ENCODE measurements at places on chromosomes 2 and 18. TPM values are rescaled to one million over a fixed set of nuclear protein-coding genes. Genes with fewer than 3 reads are reported as not detected.

- no peak for DNase-seq
These were observed 41.4 kb downstream of the FOSL2 start for GRCh38 chr2:28433935-28434599.

DNA sequence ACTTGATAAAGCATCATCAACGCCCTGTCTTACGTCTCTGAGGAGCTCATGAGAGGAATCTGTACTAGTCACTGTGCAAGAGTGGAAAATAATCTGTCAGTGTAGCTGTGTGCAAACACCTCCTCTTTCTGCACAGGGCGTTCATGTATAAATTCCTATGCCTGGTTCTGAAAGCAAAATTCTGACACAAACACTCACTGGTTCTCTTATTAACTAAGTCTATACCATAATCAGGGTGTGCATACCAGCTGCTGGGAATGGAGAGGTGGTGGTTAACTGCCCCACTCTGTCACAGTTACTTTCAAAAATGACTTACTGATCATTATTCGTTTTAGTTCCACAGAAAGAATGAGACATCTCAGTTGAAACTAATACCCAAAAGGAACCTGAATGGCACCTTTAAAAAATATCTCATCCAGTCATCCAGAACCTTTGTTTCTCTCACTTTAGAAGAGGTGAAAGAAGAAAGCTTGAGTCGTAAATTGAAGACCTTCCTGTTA lies 35.7 kb downstream of the STK39 start:
- no peak for DNase-seq

DNA sequence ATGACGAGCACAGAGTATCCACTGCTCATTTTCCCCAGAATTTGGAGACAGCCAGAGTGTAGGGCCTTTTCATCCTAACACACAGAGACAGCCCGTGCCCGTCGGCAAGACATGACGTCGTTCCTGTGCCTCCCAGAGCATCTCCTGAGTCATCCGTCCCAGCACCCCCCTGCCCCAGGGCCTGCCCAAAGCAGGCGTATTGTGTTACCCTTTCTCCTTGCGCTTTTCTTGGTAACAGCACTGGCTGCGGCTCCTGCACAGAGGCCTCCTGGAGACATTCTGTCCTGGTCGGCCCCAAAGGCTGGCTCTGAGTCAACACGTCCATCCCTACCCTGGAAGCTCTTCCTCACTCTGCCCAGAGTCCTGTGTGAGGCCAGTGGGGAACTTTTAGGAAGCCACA lies 217.1 kb downstream of the KLHL29 start:
- peak; percentile 77 for DNase-seq

GRCh38 chr2:237165405-237166276 lies 80.0 kb downstream of the COPS8 start:
- no peak for DNase-seq

GRCh38 chr2:229640636-229641035 lies 73.7 kb downstream of the DNER start:
- DNase-seq: no peak

DNA sequence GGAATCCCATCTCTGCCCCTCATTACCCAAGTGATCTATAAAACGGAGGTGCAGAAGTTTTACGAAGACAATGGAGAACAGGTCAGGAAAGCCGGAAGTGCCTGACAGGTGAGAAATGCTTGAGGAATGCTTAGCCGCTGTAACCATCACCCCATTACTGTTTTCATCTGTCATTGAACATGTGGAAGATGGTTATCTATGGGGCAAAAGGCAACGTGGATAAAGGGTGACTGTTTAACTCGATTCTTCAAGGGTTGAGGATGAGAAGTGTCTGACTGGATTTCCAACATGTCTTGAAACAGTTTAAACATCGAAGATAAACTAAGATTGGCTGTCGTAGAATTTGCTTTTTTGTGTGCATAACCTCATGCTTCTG lies 17.3 kb downstream of the HK2 start:
- DNase-seq: no peak

GRCh38 chr2:34031097-34031496 lies 432.0 kb upstream of the FAM98A start:
- DNase-seq: no peak

Gene ATAD2B
- total RNA-seq: 49.9 TPM

Gene CLEC4F
- not detected for total RNA-seq

Gene FLACC1
- 0.72 TPM for total RNA-seq

Gene SYT4
- 1.2 TPM for total RNA-seq

Gene GPATCH11
- 7.6 TPM for total RNA-seq

Gene SIX3
- not detected for total RNA-seq

Gene C2orf78
- not detected for total RNA-seq
